ENCODE measurements at places on chromosomes 5 and 9.

- DNase-seq, result no peak
These were observed 179.1 kb downstream of the AUH start for GRCh38 chr9:91182429-91183225.

- DNase-seq, result no peak
These were observed 169.3 kb downstream of the MACROH2A1 start for GRCh38 chr5:135229679-135230132.

DNA sequence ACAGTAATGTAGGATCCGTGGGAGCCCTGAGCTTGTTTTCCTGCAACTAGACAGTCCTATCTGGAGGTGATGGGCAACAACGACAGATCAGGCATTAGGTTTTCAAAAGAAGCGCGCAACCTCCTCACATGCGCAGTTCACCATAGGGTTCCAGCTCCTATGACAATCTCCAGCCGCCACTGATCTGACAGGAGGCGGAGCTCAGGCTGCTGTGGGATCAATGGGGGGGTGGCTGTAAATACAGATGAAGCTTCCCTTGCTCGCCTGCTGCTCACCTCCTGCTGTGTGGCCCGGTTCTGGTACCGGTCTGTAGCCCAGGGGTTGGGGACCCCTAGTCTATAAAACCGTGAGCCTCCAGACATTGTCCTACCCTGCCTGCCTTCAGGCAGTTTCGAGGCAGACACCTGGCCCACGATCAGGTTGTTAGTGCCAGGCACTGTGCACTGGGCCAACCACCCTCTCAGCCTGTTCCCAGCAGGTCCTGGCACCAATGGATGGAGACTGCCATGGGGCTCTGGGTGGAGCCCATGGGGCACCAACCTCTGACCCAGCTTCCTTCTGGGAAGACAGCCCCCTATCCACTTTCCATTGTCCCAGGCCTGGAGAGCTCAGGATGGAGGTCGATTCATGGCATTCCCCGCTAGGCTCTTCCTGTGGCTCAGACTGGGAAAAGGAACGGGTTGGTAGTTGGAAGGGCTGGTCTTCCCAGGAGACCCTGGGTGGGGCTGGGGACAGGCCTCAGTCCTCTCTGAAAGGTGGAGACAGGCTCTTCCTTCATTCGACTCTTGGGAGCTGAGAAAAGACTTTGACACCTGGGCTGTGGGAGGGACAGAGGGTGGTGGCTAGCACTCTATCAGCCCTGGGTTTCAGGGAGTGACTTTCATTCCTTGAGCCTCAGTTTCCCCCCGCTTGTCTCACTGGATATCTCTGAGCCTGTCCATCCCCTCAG is 1.7 kb downstream of the ENDOG start:
- DNase-seq, result no peak

DNA sequence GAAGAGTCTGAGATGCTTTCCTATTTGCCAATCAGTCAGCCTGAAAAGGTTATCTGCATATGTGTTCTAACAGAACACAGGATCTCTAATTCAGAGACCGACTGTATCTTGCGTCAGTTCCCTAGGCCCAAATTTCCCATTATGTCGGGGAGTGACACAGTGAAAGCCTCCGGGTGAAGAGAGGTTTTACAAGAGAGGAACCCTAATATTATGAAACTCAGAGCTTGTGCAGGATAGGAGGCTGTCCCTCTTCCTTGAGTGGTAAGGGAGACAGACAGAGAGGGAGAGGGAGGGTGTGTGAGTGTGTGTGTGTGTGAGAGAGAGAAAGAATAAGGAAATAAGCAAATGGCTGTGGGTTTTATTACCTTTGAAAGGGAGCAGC is 1.9 kb downstream of the CD14 start:
- DNase-seq, result no peak

DNA sequence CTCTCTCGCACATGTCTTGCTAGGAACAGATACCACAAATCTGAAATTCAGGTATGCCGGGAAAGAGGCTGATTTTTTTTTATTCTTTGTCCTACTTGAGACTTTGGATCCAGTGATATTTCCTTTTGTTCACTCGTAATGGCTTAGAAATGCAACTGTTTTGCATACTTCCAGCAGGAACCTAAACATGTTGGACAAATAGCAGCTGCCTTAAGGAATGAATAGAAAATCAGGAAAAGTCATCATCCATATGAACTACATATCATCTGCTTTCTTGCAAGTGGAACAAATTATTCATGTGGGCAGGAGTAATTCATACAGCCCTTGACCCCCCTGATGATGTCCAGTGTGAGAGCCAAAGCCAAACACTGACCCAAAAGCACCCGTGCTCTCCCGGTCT is 17.4 kb downstream of the TTC39B start:
- DNase-seq, result no peak

- DNase-seq, result no peak
These were observed 190.1 kb downstream of the GADD45G start for GRCh38 chr9:89794918-89795317.

DNA sequence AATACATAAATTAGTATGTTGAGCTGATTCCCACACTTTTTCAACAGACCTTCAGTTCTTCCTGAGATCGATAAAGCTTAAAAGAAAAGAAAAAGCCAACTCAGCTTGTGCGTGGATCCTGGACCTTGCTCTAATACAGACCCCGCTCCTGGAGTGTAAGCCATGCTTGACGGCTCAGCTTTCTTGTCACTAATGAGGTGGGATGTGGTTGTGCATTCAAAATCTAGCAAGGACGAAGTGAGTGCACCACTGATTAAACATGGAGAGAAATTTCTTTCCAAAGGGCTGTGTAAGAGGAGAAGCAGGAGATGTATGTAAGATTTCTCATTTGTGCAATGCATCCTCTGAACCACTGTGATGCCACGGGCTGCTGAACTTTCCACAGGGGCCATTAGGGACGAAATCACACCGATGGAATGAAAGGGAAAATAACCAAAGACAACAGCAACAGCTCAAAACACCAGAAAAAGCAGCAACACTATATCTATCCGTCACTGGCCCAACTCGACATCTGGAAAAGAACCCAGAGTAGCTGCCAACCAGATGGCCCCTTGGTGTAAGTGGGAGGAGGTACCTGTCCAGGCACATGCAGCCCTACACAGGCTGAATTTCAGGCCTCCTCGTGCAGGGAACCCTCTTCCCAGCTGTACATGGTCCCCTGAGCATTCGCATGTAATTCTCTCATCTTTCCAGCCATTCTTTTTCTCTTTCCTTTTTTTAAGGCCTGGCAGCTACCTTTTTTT is 178.9 kb downstream of the SREK1 start:
- no peak for DNase-seq

DNA sequence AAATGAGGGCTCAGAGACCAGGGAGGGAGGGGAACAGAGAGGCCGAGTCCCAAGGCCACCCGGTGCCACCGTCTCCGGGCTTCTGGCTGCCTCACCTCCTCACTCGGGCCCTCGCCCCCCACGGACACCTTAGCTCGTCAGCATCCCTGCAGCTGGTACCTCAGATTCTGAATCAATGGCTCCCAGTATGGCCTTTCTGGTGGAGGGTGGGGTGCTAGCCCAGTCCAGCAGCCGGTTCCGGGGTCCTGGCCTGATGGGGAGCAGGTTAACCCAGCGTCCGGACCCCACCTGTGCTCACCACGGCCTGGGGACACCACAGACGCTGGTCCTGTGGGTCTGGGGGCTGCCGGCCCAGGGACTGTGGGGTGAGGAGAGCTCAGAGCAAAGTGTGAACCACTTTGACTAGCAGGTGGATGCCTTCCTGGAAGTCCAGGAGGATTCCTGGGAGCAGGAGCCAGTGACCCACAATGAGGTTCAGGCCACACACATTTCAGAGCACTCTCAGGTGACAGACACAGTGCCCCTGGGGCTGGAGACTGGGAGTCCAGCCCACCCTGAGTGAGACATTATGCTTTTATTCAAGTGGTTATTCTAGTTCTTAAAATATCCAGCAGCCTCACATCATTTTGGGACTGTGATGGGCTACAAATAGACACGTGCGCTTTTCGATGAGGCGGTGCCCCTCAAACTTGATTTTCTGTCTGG is 53.3 kb downstream of the AHRR start:
- no peak for DNase-seq

- no peak for DNase-seq
These were observed 91.7 kb downstream of the MRPS30 start for GRCh38 chr5:44900273-44900954.

- DNase-seq, result no peak
These were observed 16.7 kb downstream of the WHRN start for GRCh38 chr9:114488398-114489129.

GRCh38 chr5:157866536-157866935 is 7.6 kb upstream of the CLINT1 start:
- no peak for DNase-seq

DNA sequence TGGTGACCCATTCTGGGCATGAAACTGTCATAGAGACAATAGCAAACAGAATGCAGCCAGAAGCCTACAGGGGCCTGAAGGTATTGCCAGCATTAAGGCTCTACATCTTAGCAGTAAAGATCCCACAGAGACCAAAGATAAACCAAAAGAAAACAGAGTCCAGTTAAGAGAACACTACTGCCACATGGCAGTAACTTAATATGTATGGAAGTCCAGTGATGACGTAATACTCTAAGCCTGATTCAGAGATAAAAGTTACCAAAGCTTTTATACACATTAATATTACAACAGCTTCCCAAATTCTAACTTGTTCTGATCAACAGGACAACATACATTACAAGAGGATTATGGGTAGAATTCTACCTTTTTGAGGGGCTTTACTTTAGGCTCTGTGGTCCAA is 371.5 kb downstream of the PRELID2 start:
- DNase-seq, result no peak

DNA sequence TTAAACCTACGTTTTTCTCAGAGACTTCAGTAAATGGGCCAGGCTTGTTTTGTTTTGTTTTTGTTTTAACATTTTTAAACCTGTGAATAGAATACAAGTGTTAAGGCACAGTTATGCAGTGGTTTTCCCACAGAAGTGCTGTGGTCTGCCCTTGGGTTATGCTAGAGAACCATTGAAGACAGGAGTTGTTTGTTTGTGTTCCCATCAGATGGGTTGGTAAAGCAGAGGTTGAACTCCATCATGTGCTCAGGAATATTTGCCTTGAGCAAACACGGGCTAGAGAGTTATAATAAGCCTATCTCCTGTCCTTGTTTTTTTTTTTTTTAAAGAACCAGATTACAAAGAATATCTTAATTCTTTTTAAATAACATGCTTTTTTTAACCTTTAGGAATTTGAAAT is 28.5 kb downstream of the RHOBTB3 start:
- DNase-seq, result no peak

- DNase-seq, result peak; percentile 7
These were observed 555.5 kb downstream of the CDH9 start for GRCh38 chr5:26482810-26483375.

GRCh38 chr5:56060276-56061110 is 65.7 kb upstream of the IL6ST start:
- no peak for DNase-seq

DNA sequence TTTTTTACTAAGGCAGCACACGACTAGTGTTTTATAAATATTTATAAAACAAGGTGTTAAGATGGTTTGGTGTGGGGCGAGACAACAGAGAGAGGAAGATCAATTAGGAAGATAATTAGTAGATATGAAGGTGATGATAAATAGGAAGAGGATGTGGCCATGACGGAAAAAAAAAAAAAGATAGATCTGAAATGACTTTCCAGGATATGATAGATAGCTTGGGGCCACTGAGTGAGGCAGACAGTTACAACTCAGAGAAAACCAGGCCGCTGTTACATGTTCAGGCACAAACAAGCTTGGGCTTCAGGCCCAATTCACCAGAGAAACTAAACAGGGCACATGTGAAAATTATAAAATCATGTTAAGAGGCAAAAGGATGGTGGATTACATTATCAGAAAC is 43.2 kb downstream of the KIAA0825 start:
- DNase-seq, result no peak

DNA sequence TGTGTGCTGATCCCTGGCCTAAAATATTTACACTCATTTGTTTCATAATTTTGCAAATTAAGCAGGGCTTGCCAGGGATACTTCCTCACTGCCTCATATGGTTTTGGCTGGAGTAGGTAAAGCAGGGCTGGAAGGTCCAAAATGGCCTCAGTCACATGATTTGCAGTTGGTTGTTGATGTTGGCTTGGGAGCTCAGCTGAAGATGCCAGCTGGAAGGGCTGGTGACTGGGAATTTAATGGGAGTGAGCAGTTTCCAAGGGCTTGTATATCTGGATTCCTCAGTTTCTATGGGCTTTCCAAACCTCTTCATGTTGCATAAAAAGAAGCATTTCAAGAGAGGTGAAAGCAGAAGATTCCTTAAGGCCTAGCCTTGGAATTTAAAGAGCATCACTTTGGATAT is 729.3 kb downstream of the CDH18 start:
- no peak for DNase-seq

DNA sequence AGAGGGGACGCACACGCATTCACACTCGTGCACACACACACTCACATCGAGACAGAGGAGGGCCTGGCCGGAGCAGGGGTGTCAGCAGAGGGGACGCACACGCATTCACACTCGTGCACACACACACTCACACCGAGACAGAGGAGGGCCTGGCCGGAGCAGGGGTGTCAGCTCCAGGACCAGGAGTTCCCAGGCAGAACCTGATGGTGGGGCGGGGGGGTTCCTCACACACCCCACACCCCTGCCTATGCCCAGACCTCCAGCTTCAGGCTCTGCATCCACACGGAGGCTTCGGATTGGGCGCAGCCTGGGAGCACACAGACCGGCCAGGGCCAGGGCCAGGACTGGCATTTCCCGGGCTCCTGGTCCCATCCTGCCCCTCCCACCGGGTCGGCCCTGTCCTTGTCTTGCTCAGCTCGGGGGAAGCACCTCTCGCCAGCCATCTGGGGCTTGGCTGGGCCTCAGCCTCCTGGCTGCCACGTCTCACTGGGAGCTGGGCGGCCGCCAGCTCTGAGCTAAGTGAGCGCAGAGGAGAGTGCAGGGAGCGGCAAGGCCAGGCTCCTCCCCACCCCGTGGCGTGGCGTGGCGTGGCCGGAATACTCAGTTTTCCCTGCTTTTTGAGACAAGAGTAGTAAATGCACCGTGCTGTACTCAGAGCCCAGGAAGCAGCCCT is 31.3 kb downstream of the ADAMTS2 start:
- DNase-seq, result no peak

GRCh38 chr9:14031060-14031414 is 282.9 kb downstream of the NFIB start:
- no peak for DNase-seq

- no peak for DNase-seq
These were observed 73.4 kb downstream of the SGCD start for GRCh38 chr5:156400231-156400986.

DNA sequence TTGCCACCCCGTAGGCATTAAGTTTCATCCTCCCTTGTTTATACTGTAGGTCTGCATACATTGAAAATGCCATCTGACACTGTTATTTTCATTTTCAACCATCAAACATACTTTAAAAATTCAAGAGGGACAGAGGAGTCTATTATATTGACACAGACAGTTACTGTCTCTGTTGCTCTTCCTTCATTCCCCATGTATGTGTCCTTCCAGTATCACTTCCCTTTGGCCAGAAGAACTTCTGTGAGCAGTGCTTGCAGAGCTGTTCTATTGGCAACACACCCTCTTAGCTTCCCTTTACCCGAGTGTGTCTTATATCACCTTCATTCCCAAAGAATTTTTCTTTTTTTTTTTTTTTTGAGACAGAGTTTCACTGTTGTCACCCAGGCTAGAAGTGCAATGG is 42.8 kb downstream of the RASGEF1C start:
- no peak for DNase-seq
